ENCODE measurements at places on chromosomes 4 and X.

DNA sequence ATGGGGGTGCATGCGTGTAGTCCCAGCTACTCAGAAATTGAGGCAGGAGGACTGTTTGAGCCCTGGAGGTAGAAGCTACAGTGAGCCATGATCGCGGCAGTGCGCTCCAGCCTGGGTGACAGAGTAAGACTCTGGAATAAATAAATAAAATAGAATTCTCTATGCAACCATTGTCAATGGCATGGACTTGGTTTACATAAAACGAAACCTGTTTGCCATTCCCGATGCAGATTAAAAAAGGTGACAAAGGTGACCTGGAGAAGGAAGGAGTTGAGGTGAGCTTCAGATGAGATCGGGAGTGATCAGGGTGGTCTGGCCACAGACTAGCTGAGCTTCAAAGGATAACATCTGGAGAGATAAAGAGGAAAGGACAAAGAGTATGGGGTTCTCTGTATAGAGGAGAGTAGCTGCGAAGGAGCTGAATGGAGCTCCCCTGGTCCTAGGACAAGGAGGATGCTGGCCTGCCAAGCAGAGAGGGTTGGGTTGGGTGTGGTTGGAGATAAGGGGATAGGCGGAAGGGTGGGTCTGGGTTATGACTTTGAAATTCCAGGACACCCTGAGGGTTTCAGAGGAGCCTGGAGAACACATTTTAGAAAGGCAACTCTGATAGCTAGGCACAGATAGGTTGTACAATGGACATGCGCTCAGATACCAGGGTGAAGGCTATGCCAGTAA lies 98.6 kb downstream of the RBM47 start:
- peak; percentile 85 for DNase-seq

DNA sequence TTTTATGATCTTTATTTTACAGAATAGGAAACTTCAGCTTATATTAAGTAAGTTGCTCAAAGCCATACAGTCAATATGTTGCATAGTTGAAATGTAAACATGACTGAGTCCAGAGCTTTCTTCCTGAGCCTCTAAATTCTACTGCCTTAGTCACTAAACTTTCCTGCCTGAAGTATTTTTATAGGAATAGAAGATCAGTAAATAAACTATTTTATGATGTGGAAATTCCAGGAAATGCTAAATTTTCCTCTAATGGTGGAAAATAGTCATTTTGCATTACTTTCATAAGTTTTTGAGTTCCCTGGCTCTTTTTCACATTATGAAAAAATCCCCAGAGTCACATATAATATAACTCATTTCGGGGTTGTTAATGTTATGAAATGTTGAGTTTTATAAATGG lies 182.8 kb downstream of the BANK1 start:
- no peak for DNase-seq

DNA sequence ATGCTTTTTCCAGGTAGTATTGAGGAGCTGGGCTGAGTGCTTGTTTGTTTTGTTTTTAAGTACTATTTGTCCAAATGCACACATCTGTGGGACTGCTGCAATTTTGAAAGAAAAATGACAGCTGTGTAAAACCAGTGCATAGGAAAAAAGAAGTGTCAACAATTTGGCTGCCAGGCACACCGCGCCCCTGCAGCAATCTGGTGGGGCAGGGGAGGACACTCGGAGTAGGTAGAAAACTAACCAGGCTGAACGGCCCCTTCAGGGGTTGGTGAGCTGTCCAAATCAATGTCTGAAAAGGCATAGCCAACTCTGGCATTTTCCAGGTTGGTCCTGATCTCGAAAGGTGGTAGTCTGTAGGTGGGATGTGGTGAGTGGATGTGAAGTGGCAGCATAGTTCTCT lies 1.1 kb downstream of the LDOC1 start:
- no peak for DNase-seq

DNA sequence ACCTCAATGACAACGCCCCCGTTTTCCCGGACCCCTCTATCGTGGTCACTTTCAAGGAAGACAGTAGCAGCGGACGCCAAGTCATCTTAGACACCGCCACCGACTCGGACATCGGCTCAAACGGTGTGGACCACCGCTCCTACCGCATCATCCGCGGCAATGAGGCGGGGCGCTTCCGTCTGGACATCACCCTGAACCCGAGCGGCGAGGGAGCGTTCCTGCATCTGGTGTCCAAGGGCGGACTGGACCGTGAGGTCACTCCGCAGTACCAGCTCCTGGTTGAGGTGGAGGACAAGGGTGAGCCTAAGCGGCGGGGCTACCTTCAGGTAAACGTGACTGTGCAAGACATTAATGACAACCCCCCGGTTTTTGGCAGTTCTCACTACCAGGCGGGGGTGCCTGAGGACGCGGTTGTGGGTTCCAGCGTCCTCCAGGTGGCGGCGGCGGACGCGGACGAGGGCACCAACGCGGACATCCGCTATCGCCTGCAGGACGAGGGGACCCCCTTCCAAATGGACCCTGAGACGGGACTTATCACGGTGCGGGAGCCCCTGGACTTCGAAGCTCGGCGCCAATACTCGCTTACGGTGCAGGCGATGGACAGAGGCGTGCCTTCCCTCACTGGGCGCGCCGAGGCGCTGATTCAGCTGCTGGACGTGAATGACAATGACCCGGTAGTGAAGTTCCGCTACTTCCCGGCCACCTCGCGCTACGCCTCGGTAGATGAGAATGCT lies 2.2 kb downstream of the FAT4 start:
- DNase-seq = peak; percentile 38

- DNase-seq = no peak
Observed at GRCh38 chr4:138555108-138555507, 313.0 kb upstream of the SLC7A11 start.

GRCh38 chr4:25915353-25915705 lies 1.3 kb downstream of the SMIM20 start:
- peak; percentile 36 for DNase-seq

DNA sequence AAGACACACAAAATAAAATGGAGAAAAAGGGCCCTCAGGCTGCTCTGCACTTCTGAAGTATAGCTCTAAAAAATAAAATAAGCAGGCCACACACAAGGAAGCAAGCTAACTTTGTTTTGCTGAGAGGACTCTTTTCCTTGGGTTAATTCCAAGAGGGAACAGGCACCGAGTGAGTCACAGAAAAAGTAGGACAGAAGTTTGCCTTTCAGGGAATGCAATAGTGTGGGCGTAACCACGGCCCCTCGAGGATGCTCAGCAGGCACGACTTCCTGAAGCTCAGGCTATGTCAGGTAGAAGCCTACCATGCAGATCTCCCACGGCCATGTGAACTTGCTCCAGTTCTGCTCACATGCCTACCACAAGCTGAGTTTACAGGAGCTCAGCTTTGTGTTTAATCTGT lies 22.1 kb downstream of the PPP1R2C start:
- no peak for DNase-seq

GRCh38 chr4:71147261-71147660 lies 153.8 kb downstream of the DCK start:
- no peak for DNase-seq

DNA sequence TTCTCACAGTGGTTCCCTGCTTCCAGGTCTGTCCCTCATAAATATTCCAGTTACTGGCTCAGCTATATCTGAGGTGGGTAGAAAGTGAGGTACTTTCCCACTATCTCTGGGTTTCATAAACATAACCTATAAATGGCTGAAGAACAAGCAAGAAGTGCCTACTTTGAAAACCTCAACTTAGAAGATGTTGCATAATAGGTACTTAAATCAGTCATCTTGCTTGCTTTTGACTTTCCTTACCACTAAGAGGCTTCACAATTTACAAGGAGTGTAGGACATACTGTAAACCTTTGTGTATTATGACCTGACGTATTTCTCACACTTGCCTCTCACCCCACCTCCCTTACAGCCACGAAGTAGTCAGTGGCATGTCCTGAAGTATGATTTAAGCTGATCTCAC lies 145.9 kb downstream of the PCDH19 start:
- no peak for DNase-seq

DNA sequence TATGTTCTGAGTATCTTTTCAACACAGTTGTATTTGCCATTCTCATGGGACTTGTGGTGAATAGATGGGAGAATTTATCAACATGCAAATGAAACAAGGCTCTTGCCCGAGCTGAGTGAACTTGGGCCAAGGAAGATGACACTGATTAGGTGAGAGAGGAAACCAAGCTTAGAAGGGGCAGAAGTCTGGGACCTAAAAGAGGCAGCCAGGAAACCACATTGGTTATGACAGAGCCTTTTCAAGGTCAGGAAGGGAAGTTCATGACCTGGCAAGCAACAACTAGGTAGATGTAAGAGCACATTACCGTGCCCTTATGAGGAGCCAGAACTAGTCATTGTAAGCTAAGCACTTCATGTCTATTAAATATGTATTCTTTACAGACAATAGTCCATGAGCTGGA lies 590.3 kb downstream of the PACRGL start:
- no peak for DNase-seq

GRCh38 chr4:169566021-169566818 lies 46.2 kb downstream of the NEK1 start:
- DNase-seq = peak; percentile 84

GRCh38 chr4:185566972-185567371 lies 31.7 kb upstream of the PDLIM3 start:
- no peak for DNase-seq

- DNase-seq = no peak
Observed at GRCh38 chr4:182711211-182711610, 206.0 kb downstream of the DCTD start.

DNA sequence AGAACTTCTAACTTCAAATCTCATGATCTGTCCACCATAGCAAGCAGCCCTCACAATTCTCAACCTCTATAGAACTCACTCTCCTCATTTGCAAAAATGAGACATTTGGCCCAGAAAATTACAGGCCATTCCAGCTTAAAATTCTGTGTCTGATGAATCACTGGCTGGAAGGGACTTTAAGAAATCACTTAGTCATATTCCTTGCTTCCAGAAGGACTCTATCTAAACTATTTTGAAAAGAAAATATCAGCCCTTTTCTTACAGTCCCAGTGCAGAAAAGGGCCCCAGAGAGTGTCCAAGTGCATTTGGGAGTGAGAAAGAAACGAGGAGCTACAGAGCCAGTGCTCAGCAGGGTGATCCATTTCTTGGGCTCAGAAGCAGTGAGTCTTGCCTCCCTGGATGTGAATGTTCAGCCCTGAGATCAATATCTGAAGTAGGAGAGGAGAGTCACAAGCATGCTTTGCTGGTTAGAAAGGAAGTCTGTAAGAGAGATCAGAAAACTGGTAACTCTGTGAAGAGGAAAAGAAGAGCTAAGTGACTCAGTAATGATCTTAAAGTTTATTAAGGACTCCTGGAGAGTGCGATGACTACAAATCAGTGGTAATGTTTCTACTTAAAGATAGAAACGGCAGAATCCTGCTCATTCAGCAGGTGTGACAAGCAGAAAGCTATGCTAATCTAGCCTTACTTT lies 139.8 kb downstream of the PALLD start:
- DNase-seq = no peak

DNA sequence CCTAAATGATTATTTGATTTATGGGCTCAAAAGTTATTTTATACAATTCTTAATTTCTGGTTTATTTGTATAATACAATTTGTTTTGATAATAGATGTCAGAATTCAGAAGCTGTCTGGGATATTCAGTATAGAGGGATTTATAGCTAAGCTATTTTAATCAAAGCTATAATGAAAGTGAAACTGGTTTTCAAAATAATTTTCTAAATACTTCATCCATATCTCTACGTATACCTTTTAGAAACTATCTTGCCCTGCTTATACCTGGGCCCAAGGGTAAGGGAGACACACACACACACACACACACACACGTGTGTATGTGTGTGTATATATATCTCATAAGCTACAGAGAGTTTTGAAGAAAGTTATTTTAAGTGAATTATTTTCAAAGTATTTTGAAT lies 2.9 kb downstream of the TMEM131L start:
- DNase-seq = no peak

DNA sequence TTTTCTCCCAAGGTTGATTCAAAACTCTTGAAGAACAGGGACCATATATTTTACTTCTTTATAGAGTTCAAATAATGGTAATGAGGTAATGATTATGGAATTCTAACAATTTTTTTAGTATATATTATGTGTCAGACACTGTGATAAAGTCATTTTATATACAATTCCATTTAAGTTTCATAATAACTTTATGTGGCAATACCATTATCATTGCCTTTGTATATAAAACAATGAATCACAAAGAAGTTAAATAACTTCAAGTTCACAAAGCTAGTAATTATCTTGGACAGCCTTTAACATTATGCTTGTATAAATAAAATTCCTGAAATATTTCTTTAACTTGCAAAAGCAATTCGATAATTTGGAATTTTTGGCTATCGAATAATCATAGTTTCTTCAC lies 20.6 kb downstream of the MAGEC1 start:
- no peak for DNase-seq

DNA sequence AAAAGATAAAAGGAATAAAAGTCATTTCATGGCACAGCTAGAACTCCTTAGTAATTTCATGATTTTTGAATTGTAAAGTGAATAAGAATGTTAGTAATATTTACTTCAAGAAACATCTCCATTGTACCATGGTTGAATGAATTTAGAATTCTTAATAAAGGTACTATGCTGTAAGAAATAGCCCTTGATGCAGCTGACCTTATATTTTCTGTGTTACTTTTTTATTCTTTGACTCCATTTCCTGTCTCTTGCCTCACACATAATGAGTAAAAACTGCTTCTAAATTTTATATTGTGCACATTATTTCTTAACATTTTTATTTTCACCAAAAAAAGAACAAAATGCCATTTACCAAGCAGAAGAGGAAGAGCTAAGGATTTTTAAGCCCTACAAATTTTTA lies 81.9 kb upstream of the PDHA2 start:
- no peak for DNase-seq

DNA sequence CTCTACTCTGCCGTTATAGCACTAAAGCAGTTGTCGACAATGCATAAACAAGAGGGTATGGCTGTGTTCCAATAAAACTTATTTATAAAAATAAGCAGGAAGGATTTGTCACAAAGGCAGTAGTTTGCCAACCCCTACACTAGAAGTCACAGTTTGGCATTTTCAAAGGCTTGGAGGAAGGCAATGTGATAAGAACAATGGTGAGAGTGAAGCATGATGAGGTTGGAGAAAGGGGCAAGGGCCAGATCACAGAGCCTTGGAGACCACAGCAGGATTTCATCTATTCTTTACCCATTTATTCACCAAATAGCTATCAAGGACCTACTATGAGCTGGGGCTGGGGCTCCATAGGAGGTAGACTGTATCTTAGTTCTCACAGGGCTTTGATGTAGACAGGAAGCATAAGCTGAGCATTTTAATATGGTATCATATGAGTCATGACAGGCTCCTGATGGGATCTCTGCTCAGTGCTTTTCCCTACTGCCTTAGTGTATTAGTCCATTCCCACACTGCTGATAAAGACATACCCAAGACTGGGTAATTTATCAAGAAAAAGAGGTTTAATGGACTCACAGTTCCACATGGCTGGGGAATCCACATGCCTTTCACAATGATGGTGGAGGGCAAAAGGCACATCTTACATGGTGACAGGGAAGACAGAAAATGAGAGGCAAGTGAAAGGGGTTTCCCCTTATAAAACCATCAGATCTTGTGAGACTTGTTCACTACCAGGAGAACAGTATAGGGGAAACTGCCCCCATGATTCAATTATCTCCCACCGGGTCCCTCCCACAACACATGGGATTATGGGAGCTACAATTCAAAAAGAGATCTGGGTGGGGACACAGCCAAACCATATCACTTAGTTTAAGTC lies 58.9 kb downstream of the PPM1K start:
- no peak for DNase-seq

Measured in hematopoietic multipotent progenitor cell treated with erythropoietin and hydrocortisone succinate and interleukin-3 and kit ligand, for 4 days (in vitro differentiated cells).